Uterus (tissue), 4 donors: ENCODE measurements at places on chromosomes 1 and 21. TPM values are rescaled to one million over a fixed set of nuclear protein-coding genes. Genes with fewer than 3 reads are reported as not detected.

- H3K27me3 ChIP-seq = no peaks in the 10 kb centered on the region
- DNase-seq = no peak
- no peak overlapping the region for H3K4me3 ChIP-seq
- no peaks in the 10 kb centered on the region for H3K36me3 ChIP-seq
- no peak overlapping the region for H3K27ac ChIP-seq
Observed at GRCh38 chr21:42143111-42143510, 72.0 kb downstream of the UMODL1 start.

DNA sequence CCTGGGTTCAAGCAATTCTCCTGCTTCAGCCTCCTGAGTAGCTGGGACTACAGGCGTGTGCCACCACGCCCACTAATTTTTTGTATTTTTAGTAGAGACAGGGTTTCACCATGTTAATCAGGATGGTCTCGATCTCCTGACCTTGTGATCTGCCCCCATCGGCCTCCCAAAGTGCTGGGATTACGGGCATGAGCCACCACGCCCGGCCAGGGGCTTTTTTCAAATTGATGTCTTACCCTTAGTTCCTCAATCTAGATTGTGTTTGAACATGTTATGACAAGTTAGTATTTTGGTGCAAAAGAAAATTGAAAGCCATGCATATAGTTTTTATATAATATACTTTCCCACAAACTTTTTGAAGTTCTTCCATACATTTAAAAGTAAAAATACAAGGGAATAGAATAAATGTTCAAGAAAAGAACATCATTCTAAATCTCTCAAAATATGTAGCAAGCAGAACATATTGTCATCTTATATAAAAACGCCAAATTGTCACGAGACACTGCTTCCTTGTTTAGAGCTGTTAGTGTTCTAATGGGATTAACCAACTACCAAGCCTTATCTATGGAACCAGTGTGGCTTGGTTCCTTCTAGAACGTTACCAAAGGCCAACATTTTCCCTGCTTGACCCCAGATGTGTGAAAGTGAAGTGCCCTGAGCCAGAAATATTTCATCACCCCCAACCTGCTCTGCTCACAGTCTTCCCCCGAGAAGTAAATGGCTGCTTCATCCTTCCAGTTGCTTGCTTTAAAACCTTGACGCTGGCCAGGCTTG lies 9.5 kb upstream of the PLEKHM2 start:
- no peaks in the 10 kb centered on the region for H3K27me3 ChIP-seq
- DNase-seq = no peak
- no peaks in the 10 kb centered on the region for H3K36me3 ChIP-seq
- no peaks in the 10 kb centered on the region for H3K4me1 ChIP-seq

DNA sequence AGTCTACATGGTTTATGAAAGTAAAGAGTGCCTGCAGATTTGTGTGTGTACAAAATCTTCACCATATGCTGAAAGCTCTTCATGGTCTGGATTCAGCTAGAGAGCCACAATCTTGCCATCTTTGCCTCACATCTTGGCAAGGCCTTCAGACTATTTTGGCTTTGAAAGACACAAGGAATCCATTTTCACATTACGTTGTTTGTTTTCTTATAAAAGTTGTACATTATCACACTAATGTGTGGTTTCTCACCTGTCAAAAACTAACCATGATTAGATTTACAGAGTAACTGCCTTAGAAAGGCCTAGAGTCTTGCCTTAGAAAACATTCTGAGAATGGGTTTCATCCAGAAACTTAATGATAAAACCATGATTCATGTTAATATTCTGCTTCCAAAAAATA lies 494.6 kb downstream of the NEGR1 start:
- no peak overlapping the region for H3K27ac ChIP-seq
- no peaks in the 10 kb centered on the region for H3K27me3 ChIP-seq
- no peak overlapping the region for H3K4me3 ChIP-seq
- no peak for DNase-seq
- no peaks in the 10 kb centered on the region for H3K4me1 ChIP-seq
- H3K36me3 ChIP-seq = no peaks in the 10 kb centered on the region

GRCh38 chr1:11429226-11429625 lies 49.7 kb upstream of the DISP3 start:
- no peak overlapping the region for H3K4me3 ChIP-seq
- H3K27ac ChIP-seq = no peak overlapping the region
- H3K4me1 ChIP-seq = no peaks in the 10 kb centered on the region
- H3K36me3 ChIP-seq = no peaks in the 10 kb centered on the region

- no peak overlapping the region for H3K4me3 ChIP-seq
- H3K27me3 ChIP-seq = no peaks in the 10 kb centered on the region
- H3K36me3 ChIP-seq = no peaks in the 10 kb centered on the region
- H3K4me1 ChIP-seq = no peaks in the 10 kb centered on the region
- no peak overlapping the region for H3K27ac ChIP-seq
Observed at GRCh38 chr1:56948403-56949023, 17.3 kb downstream of the C8B start.

DNA sequence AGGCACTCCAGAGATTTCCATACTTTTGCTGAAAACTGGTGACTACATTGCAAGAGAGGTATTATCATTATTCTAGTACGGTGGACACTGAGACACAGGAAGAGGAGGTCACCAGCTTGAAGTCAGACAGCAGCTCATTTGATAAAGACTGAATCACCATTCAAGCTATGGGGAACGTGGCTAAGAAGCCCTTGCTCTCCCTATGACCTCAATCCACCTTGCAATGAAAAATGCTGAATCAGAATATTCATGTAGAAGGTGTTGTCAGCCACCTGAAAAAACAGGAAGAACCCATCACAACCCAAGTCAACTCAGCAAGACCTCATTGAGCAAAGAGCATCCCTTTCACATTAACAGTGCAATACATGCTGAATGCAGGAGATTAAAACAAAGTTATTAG lies 59.0 kb upstream of the FGGY start:
- H3K4me3 ChIP-seq = no peak overlapping the region
- no peak for DNase-seq
- no peaks in the 10 kb centered on the region for H3K4me1 ChIP-seq
- H3K36me3 ChIP-seq = no peaks in the 10 kb centered on the region

GRCh38 chr1:20395255-20395654 lies 90.8 kb downstream of the CAMK2N1 start:
- no peaks in the 10 kb centered on the region for H3K36me3 ChIP-seq
- no peak overlapping the region for H3K4me3 ChIP-seq
- H3K27ac ChIP-seq = no peak overlapping the region

GRCh38 chr1:77476475-77476874 lies 194.7 kb downstream of the AK5 start:
- H3K4me3 ChIP-seq = no peak overlapping the region
- no peak for DNase-seq
- H3K36me3 ChIP-seq = no peaks in the 10 kb centered on the region
- H3K27ac ChIP-seq = no peak overlapping the region

DNA sequence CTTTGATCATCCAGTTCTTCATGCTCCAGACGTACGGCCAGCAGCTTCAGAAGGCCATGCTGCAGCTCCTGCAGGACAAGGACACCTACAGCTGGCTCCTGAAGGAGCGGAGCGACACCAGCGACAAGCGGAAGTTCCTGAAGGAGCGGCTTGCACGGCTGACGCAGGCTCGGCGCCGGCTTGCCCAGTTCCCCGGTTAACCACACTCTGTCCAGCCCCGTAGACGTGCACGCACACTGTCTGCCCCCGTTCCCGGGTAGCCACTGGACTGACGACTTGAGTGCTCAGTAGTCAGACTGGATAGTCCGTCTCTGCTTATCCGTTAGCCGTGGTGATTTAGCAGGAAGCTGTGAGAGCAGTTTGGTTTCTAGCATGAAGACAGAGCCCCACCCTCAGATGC lies 32.5 kb downstream of the MX1 start:
- H3K4me1 ChIP-seq = no peaks in the 10 kb centered on the region
- H3K27me3 ChIP-seq = no peaks in the 10 kb centered on the region
- H3K27ac ChIP-seq = no peak overlapping the region

GRCh38 chr1:154768456-154769125 lies 101.5 kb downstream of the KCNN3 start:
- H3K27ac ChIP-seq = peak overlapping the region; percentile 80
- peaks cover 10% of the 10 kb centered on the region for H3K4me1 ChIP-seq
- H3K36me3 ChIP-seq = no peaks in the 10 kb centered on the region
- no peak overlapping the region for H3K4me3 ChIP-seq
- DNase-seq = peak; percentile 24

GRCh38 chr21:34668803-34669148 lies at the start of gene CLIC6:
Gene CLIC6, plus strand, starts transcription at chr21:34668994. Its CDS starts 395 bp downstream, at chr21:34669389.
- no peak for DNase-seq
- peaks cover 23% of the 10 kb centered on the region for H3K27me3 ChIP-seq
- H3K4me1 ChIP-seq = no peaks in the 10 kb centered on the region

GRCh38 chr1:236659792-236660587 lies 26.3 kb upstream of the ACTN2 start:
- H3K4me1 ChIP-seq = no peaks in the 10 kb centered on the region
- DNase-seq = no peak
- H3K36me3 ChIP-seq = no peaks in the 10 kb centered on the region
- H3K27ac ChIP-seq = no peak overlapping the region
- no peak overlapping the region for H3K4me3 ChIP-seq
- no peaks in the 10 kb centered on the region for H3K27me3 ChIP-seq

DNA sequence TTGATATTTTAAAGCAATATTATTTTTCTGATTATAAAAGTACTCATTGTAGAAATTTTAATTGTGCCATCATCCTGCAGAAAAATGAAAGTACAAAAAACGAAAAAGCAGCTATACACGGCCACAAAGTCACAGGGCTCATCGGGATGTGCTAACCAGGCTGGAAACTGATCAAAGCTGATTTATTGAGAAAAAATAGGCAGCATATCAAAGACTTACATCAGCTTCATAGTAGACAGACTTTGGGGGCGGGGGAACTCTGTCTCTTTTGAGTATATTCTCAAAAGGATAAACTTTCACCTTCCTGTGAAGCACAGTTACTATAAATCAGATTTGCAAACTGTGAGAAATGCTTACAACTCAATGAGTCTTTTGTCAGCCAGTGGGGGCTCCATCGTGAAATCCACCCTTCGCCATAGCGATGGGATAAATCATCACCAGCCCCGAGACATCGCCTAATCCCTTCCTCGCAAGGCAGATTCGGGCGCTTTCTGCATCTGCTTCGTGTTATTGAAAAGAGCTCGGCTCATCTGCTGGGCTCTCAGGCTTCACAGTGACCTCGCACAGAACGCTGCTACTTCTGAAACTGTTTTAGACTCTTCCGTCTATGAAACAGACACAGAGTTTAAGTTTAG lies 69.2 kb upstream of the ERG start:
- no peak overlapping the region for H3K27ac ChIP-seq
- H3K4me1 ChIP-seq = no peaks in the 10 kb centered on the region
- DNase-seq = no peak
- H3K27me3 ChIP-seq = no peaks in the 10 kb centered on the region
- H3K4me3 ChIP-seq = no peak overlapping the region
- H3K36me3 ChIP-seq = no peaks in the 10 kb centered on the region

DNA sequence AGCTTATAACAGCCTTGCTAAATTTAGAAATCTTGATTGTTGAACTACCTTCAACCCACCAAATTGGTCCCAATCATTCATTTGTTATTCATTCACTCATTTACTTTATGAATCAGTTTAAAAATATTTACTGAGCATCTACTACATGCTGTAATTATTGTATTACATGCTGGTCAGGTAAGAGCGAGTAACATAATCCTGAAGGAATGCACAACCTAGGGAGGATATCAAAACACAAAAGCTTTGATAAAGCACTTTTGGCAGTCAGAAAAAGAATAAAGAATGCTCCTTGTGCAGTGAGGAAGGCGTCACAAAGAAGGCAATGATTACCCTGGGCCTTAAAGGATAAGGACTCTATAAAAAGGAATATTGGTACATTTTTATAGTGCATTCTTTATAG lies 518.9 kb upstream of the NR5A2 start:
- no peaks in the 10 kb centered on the region for H3K36me3 ChIP-seq
- H3K27ac ChIP-seq = no peak overlapping the region
- DNase-seq = no peak
- no peak overlapping the region for H3K4me3 ChIP-seq
- H3K27me3 ChIP-seq = no peaks in the 10 kb centered on the region
- H3K4me1 ChIP-seq = no peaks in the 10 kb centered on the region

GRCh38 chr1:167935216-167936067 lies 1.0 kb upstream of the DCAF6 start:
- H3K36me3 ChIP-seq = no peaks in the 10 kb centered on the region
- H3K27me3 ChIP-seq = no peaks in the 10 kb centered on the region
- no peaks in the 10 kb centered on the region for H3K4me1 ChIP-seq
- peak; percentile 19 for DNase-seq

GRCh38 chr1:245604979-245605378 lies 450.2 kb downstream of the KIF26B start:
- peaks cover 5% of the 10 kb centered on the region for H3K4me1 ChIP-seq
- H3K27ac ChIP-seq = no peak overlapping the region
- H3K4me3 ChIP-seq = no peak overlapping the region
- H3K27me3 ChIP-seq = no peaks in the 10 kb centered on the region
- DNase-seq = no peak
- no peaks in the 10 kb centered on the region for H3K36me3 ChIP-seq

GRCh38 chr1:42974767-42975437 lies 16.2 kb upstream of the SLC2A1 start:
- H3K27me3 ChIP-seq = no peaks in the 10 kb centered on the region
- H3K4me3 ChIP-seq = no peak overlapping the region
- no peak overlapping the region for H3K27ac ChIP-seq
- H3K36me3 ChIP-seq = no peaks in the 10 kb centered on the region
- H3K4me1 ChIP-seq = no peaks in the 10 kb centered on the region

- H3K27me3 ChIP-seq = no peaks in the 10 kb centered on the region
- no peak for DNase-seq
- H3K27ac ChIP-seq = peak overlapping the region; percentile 49
- H3K36me3 ChIP-seq = no peaks in the 10 kb centered on the region
- H3K4me1 ChIP-seq = peaks cover 7% of the 10 kb centered on the region
Observed at GRCh38 chr1:183097438-183098051, 74.3 kb downstream of the LAMC1 start.

- no peaks in the 10 kb centered on the region for H3K36me3 ChIP-seq
- H3K27ac ChIP-seq = no peak overlapping the region
- no peaks in the 10 kb centered on the region for H3K4me1 ChIP-seq
Observed at GRCh38 chr1:98322966-98323365, 338.6 kb upstream of the SNX7 start.

Gene GPR89A
- total RNA-seq = 24.6 TPM

Gene KCNK2
- 3.8 TPM for total RNA-seq

Gene KIF21B
- total RNA-seq = 0.29 TPM

Gene KMO
- total RNA-seq = 0.28 TPM

Gene KCNA3
- total RNA-seq = 1.3 TPM

Gene EFNA3
- 3.3 TPM for total RNA-seq

Gene FAM78B
- not detected for total RNA-seq

Gene GPR3
- 0.55 TPM for total RNA-seq

Gene VWA5B1
- total RNA-seq = 0.69 TPM

Gene SPATA1
- 0.91 TPM for total RNA-seq

Gene LIN28A
- 0.14 TPM for total RNA-seq

Gene SYNC
- 16.5 TPM for total RNA-seq

Gene IGSF21
- not detected for total RNA-seq

Gene FCN3
- total RNA-seq = 2.1 TPM

Gene SAMD13
- total RNA-seq = not detected

Gene GBP6
- total RNA-seq = not detected
